Vagina (tissue), 2 donors: ENCODE measurements at places on chromosomes 12 and 14.

- DNase-seq: no peak
Observed at GRCh38 chr14:102973706-102974285, 51.3 kb downstream of the AMN start.

GRCh38 chr12:24845615-24846014, 103.3 kb downstream of the BCAT1 start:
- DNase-seq: no peak

GRCh38 chr14:52044791-52045522, 23.9 kb downstream of the NID2 start:
- DNase-seq: no peak

DNA sequence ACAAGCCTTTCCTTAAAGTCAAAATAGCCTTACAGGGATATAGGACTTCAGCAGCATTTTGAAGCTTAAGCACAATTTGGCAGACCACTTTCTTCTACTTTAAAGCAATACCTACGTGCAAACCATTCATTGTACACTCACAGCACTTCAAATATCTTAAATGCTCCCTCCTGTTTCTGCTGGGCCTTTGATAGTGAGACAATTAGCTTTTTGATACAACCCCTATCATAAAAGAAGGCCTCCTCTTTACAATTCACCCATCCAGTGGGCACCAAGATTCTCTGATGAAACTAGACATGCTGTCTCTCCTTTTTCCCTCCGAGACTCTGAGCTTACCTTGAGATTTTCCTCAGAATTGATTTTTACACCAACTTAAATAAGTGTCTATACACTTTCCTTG, 157.5 kb upstream of the FAR2 start:
- no peak for DNase-seq

DNA sequence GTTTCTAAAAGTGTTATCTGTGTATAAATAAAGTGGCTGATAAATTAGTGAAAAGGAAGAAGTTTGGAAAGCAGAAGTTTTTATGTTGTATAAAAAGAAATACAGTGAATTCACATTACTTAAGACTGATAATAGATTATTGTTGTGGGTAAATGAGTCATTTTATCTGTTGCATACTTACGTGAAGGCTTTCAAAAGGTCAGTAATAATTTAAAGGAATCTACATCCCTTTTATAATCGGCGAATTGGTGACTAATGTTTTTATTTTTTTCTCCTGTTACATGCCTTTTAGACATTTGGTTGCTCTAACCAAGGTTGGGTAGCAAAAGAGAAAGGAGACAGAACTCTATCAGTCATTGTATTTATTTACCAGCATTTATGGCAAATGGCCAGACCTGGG, 155.9 kb downstream of the SLC41A2 start:
- no peak for DNase-seq

GRCh38 chr14:34605461-34605860, 24.5 kb downstream of the SNX6 start:
- DNase-seq: no peak

- DNase-seq: no peak
Observed at GRCh38 chr14:102683399-102684297, 91.2 kb downstream of the RCOR1 start.

DNA sequence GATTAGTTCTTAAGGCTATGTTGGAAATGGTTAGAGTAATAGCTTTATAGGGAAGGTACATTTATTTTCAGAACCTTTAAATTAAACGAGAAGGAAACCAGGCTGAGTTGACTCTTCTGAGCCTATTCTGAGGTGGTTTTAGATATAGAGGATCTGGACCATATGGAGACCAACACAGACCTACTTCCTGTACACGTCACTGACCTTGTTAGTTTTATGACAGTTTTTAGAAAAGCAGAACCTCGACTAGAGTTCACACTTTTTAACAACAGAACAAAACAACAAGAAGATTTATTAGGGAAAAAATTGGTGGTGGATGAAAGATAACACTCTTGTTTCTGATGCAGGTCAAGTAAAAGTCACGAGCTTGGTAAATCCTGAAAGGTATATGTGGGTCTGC, 107.1 kb downstream of the NPAS3 start:
- no peak for DNase-seq

GRCh38 chr14:39762576-39763401, 330.6 kb upstream of the FBXO33 start:
- DNase-seq: no peak

- no peak for DNase-seq
Observed at GRCh38 chr12:6923851-6924250, 3.9 kb upstream of the ATN1 start.

DNA sequence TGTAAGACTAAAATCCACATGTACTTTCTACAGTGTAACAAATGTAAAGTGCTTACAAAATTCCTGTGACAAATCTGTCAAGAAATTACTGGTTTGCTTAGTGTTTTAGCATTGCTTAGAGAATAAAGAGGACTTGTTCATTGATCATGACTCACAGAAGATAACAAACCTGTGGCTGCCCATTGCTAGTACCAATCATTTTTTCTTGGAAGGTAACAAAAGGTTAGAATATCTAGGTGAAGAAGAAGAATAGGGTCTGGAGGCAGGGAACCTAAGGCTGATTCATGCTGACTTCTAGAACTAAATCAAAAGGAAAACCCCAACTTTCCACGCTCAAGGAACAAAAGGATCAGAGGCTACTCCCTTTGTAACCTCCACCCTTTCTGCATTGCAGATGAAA, 232.7 kb upstream of the ABCD2 start:
- no peak for DNase-seq

DNA sequence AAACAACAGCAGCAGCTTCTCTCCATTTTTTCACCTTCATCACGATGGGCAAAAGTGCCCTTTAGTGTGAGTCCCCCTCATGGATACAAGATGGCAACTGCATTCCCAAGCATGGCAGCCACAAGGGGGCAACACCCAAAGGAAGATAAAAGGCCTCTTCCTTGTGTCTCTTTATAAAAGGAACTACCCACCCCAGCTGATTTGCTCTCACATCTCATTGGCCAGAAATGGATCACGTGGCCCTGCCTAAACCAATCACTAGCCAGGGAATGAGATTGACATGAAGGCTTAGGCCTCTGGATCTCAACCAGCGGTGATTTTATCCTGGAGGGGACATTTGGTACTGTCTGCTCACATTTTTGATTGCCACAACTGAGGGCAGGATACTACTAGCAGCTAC, 21.9 kb upstream of the IFT81 start:
- no peak for DNase-seq

- no peak for DNase-seq
Observed at GRCh38 chr14:69841656-69842055, 37.6 kb upstream of the SMOC1 start.

DNA sequence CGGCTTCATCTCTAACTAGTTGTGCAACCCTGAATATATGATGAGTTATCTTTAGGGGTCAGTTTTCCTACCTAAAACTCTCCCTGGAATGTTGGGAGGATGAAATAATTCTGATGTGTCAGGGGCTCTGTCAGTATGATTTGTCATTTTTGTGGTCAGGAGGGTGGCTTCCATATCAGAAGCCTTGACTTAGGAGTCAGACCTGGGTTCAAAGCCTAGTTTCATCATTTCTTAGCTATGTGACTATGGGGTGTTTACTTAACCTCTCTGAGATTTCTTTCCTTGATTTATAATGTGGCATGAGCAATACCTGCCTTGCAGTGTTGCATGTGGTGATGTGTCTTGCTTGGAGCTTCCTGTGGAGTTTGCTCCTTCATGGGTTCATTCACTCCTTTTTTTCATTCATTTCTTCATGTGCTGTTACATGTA, 146.8 kb downstream of the CHST11 start:
- DNase-seq: no peak

DNA sequence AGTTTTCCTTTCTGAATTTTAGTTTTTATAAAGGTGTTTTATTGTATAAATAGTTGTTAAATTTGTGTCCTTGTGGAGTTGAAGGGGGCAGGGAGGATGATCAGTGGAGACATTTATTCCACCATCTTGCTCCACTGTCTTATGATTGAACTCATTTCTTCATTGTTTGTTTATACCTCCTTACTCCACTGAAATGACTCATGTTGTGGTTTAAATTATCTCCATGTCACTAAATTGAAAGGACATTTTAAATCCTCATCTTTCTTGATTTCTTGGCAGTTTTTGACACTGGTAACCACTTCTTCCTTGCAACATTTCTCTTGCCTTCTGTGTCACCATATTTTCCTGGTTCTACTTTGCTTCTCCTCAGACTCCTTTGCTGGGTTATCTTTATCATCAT, 23.6 kb upstream of the FERMT2 start:
- DNase-seq: no peak

- no peak for DNase-seq
Observed at GRCh38 chr14:88386256-88386794, 868 bp downstream of the SPATA7 start.

DNA sequence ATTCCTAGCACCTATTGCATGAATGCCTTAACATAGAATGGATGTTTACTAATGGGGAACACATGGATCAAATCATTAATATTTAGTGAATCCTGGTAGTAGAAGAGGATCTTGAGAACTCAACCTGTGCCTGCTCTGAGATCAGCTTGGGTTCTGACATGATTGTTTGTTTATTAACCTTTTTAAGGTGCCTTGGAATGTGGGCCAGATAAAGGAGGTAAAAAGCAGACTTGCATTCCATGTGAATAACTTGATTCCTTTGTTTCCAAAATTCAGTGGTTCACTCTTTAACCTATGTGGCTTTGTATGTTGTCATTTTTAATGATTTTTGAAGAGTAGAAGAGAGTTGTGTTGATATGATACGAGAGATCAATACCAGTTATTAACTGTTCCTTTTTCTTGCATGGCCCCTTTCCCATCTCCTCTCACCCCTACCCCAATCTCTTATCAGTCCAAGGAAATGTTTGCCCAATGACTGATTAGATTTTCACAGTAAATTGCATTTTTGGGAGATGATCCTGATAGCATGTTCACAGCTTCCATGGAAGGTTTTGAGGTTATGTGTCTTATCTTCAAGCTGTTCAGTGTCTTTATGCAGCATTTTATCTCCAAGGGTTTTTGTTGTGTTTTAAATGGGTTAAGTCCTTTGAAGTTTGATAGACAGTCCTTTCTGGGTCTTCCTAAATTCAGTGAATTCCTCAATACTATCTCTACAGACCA, 193.7 kb upstream of the FRMD6 start:
- no peak for DNase-seq

- no peak for DNase-seq
Observed at GRCh38 chr12:22250762-22251161, 83.7 kb downstream of the ST8SIA1 start.

- DNase-seq: no peak
Observed at GRCh38 chr12:29053567-29053966, 95.5 kb upstream of the FAR2 start.

DNA sequence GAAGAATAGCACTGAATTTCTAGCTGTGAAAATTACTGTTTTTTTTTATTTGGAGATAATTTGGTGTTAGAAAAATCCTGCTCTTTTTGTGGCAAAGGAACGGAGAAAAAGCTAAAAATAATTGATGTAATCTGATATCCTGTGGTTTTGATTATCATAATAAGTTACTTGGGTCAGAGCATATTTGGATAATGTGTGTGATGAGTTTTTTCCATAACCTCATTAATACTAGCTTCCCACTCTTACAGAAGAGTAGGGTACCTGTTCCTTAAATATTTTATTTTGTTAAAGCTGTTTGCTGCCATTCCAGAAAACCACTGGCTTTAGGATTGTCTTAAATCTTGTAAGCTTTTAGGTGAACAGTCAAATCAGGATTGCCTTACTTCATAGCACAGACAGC, 4.7 kb downstream of the PSMC6 start:
- no peak for DNase-seq

- DNase-seq: no peak
Observed at GRCh38 chr12:17017402-17017801, 411.4 kb upstream of the LMO3 start.

DNA sequence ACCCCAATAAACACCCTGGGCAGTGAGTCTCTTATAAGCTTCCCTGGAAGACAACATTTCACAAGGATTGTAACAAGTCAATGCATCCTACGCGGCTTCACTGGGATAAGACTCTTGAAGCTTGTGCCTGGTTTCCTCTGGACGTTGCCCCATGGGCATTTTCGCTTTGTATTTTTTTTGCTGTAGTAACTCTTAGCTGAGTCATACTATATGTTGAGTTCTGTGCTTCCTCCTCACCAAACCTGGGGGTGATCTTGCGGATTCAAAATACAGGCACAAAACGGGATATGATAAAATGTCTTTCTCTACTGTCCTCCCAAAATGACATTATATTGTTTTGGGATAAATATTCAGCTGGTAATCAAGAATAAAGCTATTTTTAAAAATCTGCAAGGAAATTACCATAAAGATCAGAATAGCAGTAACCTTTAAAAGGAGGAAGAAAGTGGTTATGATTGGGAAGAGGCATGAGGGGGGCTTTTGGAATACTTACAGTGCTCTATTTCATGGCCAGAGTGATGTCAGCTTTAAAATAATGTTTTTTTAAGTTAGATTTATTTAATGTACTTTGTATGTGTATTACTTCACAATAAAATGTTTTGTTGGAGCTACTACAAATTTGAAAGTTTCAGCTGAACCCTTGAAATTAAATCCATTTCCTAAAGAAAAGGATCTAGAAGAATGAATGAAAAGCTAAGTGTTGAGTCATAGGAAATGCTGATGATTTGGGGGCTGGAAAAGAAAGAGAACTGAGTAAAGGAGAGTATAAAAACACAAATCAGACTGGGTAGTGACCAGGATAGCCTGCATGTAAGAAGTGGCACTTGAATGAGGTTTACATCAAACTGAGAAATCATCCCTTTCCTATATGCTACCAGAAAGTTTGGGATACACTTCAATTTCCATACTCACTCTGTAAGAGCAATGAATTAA, 14.7 kb downstream of the BTBD7 start:
- DNase-seq: no peak

DNA sequence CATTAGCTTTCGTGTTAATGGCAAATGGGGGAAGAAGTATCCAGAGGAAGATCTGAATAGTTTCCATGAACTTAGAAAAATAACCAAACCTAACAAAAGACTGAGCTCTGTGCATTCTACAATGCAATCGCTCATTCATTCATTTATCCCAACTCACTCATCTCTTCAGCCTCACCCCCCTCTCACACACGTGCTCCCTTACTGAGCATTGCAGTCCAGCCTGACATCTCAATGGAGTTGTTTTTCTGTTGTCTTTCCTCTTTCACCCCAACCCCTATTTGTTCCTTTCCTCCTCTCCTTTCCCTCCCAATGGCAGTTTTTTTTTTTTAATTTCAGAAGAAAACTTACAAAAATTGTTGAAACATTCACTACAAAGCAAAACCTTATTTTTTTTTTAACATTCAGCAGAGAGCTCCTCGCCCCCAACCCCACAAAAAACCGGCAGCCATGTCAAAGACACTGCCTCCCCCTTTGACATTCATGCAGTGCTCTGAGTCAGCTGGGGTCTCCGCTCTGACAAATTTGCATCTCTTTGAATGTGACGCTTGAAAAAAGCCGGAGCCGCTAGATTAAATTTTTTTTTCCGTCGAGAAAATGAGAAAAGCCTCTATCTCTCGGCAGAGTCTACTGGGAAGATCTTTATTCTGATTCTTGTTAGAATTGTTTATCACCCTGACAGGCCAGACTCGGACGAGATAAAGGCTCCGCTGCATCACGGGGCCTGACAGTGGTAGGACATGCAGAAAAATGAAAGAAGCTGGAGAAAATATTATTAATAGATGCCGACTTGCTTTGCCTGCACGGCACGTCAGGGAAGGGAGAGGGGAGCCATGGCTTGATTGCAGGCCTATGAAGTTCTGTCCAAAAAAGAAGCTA, 775.6 kb downstream of the VRK1 start:
- no peak for DNase-seq

GRCh38 chr14:31510222-31510621, 22.4 kb upstream of the GPR33 start:
- no peak for DNase-seq

- DNase-seq: peak; percentile 58
Observed at GRCh38 chr14:90658541-90658967, 157.7 kb downstream of the TTC7B start.
